ENCODE measurements at places on chromosomes 2 and 18.

- DNase-seq, result no peak
Measured at GRCh38 chr18:8952174-8952573, 150.3 kb upstream of the NDUFV2 start.

DNA sequence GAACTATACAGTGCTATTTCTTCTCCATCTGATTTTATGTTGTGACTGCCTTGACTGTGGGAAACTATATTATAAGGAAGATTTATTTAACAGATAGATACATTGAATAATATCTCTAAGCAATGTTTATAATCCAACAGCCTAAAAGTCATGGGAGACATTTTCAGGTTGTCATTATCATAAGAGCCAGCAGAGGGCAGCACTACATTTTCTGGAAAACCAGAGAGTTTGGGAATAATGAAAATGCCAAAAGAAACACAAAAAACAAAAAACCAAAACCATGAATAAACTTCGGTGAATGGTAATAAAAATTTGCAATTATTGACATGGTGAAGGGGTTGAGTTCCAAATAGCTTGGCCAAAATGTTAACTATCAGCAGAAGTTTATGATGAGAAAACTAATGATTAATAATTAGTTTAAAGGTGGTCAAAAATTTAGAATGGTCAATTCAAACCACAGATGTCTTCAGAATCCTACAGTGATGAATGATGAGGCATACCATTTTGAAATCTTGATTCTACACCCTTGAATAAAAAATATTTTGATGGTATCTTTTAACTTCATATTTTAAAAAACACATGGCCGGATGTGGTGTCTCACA is 4.7 kb downstream of the EEF1B2 start:
- no peak for DNase-seq

- no peak for DNase-seq
Measured at GRCh38 chr2:101843048-101843447, 145.5 kb downstream of the MAP4K4 start.

DNA sequence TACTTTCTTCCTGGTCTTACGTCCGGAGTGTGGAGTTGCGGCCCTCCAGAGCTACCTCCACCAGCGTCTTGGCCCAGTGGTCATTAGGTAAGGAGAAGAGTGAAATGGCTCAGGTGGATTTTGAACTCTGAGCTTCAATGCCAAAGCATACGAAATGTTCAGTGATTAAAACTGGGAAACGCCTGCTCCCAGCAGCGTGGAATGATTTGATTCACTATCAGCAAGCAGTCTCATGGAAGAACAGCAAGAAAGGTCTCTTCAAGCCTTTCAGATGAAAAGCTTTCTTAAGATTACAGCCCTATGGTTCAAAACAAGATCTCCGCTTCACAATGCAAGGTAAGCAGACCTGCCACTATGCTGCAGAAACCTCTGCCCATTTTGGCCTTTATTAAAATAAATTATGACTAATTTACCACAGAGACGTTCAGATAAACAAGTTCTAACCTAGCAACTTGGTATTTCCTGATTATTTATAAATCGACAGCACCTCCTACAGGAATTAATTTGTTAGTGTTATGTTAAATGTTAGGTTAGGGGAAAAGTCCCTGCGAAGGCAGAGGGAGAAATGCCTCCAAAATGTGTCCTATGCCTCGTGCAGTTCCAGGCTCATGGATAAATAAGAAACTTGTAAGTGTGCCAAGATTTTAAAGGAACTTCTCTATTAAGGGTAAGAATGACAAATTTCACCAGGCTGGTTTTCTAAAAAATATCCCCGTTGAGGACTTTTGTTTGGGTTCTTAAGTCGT is 10.1 kb downstream of the SP9 start:
- DNase-seq, result no peak

GRCh38 chr2:31214444-31214915 is 2.8 kb downstream of the CAPN14 start:
- no peak for DNase-seq

GRCh38 chr2:143600116-143600515 is 470.9 kb downstream of the ARHGAP15 start:
- no peak for DNase-seq

DNA sequence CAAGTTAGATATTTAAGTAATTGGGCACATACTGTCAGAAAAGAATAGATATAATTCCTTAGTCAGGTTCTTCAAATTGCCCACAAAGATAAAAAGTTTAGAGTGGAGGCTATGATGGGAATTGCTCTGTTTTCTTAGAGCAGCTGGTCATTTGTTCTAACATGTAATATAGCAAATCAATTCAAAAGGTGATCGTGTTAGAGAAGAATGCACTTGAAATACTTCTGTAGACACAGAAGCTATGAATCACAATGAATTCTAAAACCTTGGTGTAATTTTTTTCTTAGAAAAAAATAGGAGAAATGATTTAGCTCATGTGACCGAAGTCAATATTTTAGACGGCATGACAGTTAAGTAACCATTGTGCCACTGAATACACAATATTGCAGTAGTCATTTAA is 918.1 kb upstream of the LRATD1 start:
- no peak for DNase-seq

DNA sequence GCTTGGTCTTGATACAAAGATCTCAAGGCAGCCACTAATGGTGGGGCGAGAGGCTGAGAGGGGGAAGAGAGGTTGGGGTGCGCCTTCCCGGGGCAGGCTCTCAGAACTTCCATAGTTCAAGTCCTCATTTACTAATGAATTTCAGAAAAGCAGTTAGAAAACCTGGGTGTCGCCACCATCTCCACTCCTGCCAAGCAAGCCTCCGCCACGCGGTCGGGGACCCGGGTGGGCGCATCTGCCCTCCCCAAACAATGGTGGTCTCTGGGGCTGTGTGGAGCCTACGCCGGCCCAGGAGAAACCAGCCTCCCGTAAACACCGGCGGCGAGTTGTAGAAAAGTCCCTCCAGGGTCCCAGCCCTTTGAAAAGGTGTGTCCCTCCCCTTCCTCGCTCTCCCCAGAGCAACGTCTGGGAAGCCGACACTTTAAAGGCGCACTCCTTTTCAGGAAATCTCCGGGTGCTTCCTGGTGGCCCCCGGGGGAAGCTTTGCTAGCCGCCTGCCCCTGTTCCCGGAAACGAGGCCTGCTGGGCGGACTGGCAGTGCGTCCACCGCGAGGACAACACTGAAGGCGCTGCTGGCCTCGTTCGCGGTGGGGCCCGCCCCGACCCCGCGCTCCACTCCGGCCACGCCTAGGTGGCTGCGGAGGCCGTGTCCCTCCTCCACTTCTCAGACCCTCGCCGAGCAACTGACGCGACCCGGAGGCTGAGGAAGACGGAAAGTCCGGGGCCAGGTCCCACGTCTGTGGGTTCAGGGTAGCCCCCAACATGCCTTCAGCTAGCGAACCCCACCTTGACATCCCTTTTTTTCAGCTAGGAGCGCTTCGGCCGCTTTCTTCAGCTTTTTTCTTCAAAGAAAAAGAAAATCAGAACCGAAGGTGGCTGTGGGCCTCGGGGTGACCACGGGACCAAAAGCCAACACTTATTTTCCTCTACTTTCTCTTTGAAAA is 16.8 kb downstream of the EVX2 start:
- DNase-seq, result no peak

- DNase-seq, result no peak
Measured at GRCh38 chr2:119231975-119232665, 8.5 kb downstream of the STEAP3 start.

DNA sequence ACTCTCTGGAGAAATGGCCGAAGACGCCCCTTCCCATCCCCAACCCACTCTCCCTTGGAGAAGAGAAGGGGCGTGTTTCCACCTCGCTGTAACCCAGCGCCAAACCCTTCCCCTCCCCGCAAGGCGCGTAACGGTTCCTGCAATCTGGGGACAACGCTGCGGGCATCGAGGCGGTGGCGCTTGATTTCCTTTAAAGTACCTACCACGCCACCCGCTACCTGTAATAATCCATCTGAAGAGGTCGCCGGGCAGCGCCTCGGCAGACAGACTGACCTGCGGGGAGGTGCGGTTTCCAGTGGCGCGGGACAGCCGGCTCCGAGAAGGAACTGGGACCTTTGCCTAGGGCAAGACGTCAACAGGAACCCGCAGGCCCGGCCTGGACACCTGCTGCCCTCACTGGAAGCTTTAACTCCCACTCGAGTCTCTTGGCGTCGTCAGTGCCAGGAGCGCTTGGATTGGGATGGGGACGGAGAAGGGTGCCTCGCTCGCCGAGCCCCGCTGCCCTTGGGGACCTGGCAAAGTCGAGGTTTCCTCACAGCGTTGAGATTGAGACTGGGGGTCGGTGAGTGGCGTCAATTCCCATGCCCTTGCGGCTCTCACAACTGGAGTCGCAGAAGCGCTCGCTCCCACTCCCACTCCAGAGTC is at the start of gene CYP1B1:
CYP1B1 (minus strand) TSS at position 645 of the 645 bp plus-strand sequence. CDS start 763 bp downstream, outside the sequence.
- no peak for DNase-seq

- DNase-seq, result no peak
Measured at GRCh38 chr2:172437419-172438341, 10.3 kb downstream of the ITGA6 start.

DNA sequence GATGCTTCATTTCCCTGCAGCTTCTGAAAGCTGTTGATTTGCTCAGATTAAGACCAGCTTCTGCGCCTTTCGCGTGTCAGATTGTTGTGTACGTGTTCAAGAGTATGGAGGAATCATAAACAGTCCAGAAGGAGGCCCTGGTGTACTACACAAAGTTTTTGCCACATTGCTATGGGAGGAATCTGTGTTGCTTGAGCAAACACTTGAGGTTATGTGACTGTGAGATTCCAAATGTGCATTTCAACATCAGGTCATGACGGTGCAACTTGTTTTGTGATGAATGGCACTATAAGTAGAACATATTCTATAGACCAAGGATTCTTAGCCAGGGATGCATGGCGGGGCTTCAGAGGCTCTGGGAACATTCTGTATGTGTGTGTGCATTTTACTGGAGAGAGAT is 35.0 kb downstream of the SRSF7 start:
- DNase-seq, result no peak

- no peak for DNase-seq
Measured at GRCh38 chr2:116819355-116819754, 995.1 kb upstream of the DDX18 start.

- no peak for DNase-seq
Measured at GRCh38 chr2:238407566-238407965, 19.2 kb upstream of the ASB1 start.

- DNase-seq, result no peak
Measured at GRCh38 chr2:239780236-239780994, 244.7 kb downstream of the NDUFA10 start.

- DNase-seq, result no peak
Measured at GRCh38 chr2:150610670-150611279, 123.3 kb upstream of the RND3 start.

GRCh38 chr2:239002954-239003623 is 155.2 kb downstream of the TWIST2 start:
- no peak for DNase-seq

DNA sequence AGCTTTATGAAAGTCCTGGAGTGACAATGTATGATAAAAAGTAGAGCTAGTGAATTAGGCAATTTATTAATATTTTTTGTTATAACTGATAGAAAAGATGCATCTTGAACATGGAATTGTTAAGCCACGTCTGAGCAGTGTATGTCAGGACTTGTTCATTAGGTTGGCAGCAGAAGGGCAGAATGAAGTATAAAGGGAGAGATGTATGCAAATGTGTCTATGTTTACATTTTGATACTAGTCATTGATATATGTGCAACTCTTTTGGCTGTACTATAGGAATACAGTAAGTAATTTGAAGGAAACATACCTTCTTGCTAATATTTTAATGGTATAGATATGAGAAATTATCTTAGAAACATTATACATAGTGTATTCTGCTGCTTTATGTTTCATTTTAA is 49.0 kb upstream of the TMEM247 start:
- no peak for DNase-seq

Measured in activated CD8-positive, alpha-beta memory T cell treated with anti-CD3 and anti-CD28 coated beads for 4 hours (primary cell).